ENCODE measurements at places on chromosomes 2 and 18. TPM values are rescaled to one million over a fixed set of nuclear protein-coding genes. Genes with fewer than 3 reads are reported as not detected.

Gene HOXD12
- total RNA-seq: not detected

Gene TCF23
- total RNA-seq: not detected

Gene LAMA3
- 608 TPM for total RNA-seq

Gene CXCR4
- total RNA-seq: not detected

Gene CCDC121
- 1.0 TPM for total RNA-seq

Gene UGT1A8
- total RNA-seq: not detected

Gene STPG4
- not detected for total RNA-seq

Gene COL3A1
- 1.5 TPM for total RNA-seq

Gene INHA
- not detected for total RNA-seq

Gene AGFG1
- 89.8 TPM for total RNA-seq

Gene DAPL1
- total RNA-seq: 6.3 TPM

Gene NCKAP1
- total RNA-seq: 99.8 TPM

Gene DSG4
- total RNA-seq: under 0.01 TPM

Gene CAPN14
- 0.30 TPM for total RNA-seq

Measured in hair follicular keratinocyte (primary cell).